ENCODE measurements at places on chromosomes 1 and 21. TPM values are rescaled to one million over a fixed set of nuclear protein-coding genes. Genes with fewer than 3 reads are reported as not detected.

Gene RNU1-1
- total RNA-seq = not detected

Gene GSTM5
- not detected for total RNA-seq

Gene TMPRSS3
- total RNA-seq = not detected

Gene PACC1
- 8.4 TPM for total RNA-seq

Gene AMY2A
- not detected for total RNA-seq

Gene MTOR
- 9.6 TPM for total RNA-seq

Gene OBSCN
- total RNA-seq = 31.5 TPM

Gene SELE
- total RNA-seq = not detected

Gene FAM3B
- total RNA-seq = not detected

Gene RBP7
- not detected for total RNA-seq

Gene LRRC8B
- 15.9 TPM for total RNA-seq

Gene PBXIP1
- total RNA-seq = 19.2 TPM

Gene TMEM82
- total RNA-seq = not detected

Gene NENF
- 163 TPM for total RNA-seq

Gene SLC44A5
- 0.70 TPM for total RNA-seq

Gene RXFP4
- total RNA-seq = not detected

Gene GSTM3
- 119 TPM for total RNA-seq

Gene C1orf53
- total RNA-seq = 14.0 TPM

Gene USH2A
- total RNA-seq = not detected

Gene FCGR3A
- not detected for total RNA-seq

Gene PADI4
- not detected for total RNA-seq

Gene SH3BGRL3
- total RNA-seq = 7.4 TPM

Gene ACP6
- total RNA-seq = 31.2 TPM

Gene TNFRSF9
- total RNA-seq = 0.41 TPM

Gene PTGER3
- not detected for total RNA-seq

Gene ESRRG
- total RNA-seq = 1.2 TPM

Gene CHRM3
- total RNA-seq = 0.07 TPM

Gene SUSD4
- 11.9 TPM for total RNA-seq

Gene BSND
- total RNA-seq = not detected

Gene RIPPLY3
- not detected for total RNA-seq

Gene DDR2
- not detected for total RNA-seq

Gene OR2G6
- not detected for total RNA-seq

Gene AADACL3
- not detected for total RNA-seq

Gene MPZL1
- total RNA-seq = 148 TPM

Gene WASF2
- 17.3 TPM for total RNA-seq

Gene AUNIP
- total RNA-seq = 11.5 TPM

Gene C1orf115
- total RNA-seq = 22.0 TPM

Gene HES4
- 73.0 TPM for total RNA-seq

Gene SLAMF8
- total RNA-seq = not detected

Gene LCA5L
- 2.6 TPM for total RNA-seq

Gene UBL4B
- total RNA-seq = not detected

Gene CRABP2
- total RNA-seq = not detected

Gene DCST1
- not detected for total RNA-seq

Gene SEC16B
- total RNA-seq = 25.5 TPM

Gene IL12RB2
- not detected for total RNA-seq

Gene BGLAP
- total RNA-seq = not detected

Gene IGSF3
- total RNA-seq = 36.0 TPM

Gene BATF3
- total RNA-seq = not detected

All from Caki2 (cell line).